ENCODE measurements at places on chromosomes 1 and 21.

DNA sequence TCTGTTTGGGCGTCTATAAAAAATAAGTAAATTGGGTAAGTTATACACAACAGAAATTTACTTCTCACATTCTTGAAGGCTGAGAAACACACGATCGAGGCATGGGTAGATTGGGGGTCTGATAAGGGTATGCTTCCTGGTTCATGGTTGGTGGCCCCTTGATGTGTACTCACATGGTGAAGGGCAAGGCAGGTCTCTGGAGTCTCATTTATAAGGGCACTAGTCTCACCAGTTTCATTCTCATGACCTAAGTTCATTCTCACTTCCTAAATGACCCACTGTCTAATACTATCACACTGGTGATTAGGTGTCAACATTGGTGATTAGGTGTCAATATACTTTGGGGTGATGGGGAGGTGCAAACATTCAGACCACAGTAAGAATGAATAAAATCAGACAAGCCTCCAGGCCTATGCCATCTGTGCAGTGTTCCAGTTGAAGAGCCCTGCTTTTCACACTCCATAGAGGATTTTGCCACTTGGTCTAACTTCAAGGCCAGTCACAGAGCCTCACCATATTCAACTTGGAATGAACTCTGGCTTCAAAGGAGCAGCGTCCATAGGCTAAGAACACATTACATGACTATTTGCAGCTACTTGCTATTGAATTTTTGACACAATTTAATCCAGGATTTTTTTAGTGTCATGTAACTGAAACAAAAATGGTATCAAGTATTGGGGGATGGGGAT, 2.5 kb upstream of the GBP4 start:
- DNase-seq = no peak

- no peak for DNase-seq
Observed at GRCh38 chr1:47393141-47393540, 22.9 kb upstream of the FOXE3 start.

DNA sequence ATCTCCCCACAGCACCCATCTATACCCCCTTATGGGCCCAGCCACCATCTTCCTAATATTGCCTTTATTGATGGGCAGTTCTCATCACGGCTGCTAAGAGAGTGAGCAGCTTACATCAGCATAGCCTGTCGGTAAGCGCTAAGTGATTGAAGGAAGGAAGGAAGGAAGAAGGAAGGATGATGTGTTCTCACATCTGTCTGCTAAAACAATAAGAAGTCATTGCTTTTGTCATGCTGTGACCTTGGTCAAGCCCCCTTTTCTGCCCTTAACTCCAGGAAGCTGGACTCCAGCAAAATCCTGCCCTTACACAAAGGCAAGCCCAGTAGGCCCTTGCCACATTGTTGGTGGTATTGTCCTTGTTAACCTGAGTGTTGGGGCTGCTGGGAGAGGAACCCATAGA, 165.0 kb downstream of the ETS2 start:
- DNase-seq = no peak

- DNase-seq = no peak
Observed at GRCh38 chr1:11145741-11146140, 43.4 kb upstream of the ANGPTL7 start.

DNA sequence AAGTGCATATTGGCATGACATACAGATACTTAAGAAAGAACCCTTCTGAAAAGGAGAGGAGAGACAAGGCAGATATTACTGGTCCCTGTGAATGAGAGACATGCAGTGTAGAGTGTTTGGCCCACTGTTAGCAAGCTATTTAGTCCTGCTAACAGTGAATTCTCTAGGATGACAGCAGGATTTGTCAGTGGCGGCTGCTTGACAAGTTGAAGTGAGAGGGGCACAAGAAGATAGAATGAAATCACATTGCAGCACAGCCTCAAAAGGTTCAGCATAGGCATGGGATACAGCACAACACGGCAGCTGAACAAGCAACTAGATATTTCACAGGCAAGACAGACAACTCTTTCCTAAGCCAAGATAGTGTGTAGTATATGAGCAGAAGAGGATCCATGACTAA, 407.9 kb downstream of the PLA2G4A start:
- no peak for DNase-seq

DNA sequence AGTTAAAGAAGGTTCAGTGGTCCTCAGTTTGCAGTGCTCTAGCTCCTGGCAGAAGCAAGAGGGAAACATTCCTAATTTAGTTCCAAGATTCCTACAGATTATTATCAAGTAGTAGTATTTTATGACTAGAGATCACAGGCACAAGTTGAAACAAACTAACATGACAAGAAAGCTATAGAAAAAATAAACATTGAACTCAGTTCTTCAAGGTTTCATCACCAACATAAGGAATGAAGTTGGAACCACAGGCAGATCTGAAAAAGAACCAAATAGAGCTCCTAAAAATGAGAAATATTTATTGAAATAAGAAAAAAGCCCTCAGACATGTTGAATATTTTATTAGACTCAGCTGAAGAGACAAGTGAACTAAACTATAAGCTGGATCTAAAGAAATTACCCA, 40.6 kb downstream of the PDC start:
- no peak for DNase-seq

DNA sequence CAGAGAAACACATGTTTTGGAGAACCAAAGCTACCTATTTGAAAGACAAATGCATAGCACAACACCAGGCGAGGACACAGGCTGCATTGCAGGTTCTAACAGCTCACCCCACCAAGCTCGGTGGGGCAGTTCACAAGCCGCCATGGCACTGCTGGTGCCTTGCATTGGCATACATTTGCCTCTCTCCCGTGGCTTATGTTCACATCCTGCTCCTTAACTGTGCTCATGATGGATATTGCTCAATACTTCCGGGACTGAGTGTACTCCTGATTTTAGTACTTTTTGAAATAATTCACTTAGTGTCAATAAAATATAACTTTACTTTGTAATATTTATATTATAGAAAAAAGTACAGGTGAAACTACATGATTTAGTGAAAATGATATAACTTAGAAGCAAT, 1187.4 kb upstream of the NCAM2 start:
- no peak for DNase-seq

- DNase-seq = no peak
Observed at GRCh38 chr1:14903922-14904321, 249.6 kb upstream of the TMEM51 start.

GRCh38 chr1:24010650-24011049, 30.5 kb upstream of the SRSF10 start:
- DNase-seq = no peak

All from stimulated activated CD8-positive, alpha-beta memory T cell treated with anti-CD3 and anti-CD28 coated beads, Interleukin-2, amount 100 ng/mL, for 1 hour (primary cell).